ENCODE measurements at places on chromosomes 2 and 18.

GRCh38 chr2:170022692-170023091 lies 155.3 kb upstream of the MYO3B start:
- no peak for DNase-seq

DNA sequence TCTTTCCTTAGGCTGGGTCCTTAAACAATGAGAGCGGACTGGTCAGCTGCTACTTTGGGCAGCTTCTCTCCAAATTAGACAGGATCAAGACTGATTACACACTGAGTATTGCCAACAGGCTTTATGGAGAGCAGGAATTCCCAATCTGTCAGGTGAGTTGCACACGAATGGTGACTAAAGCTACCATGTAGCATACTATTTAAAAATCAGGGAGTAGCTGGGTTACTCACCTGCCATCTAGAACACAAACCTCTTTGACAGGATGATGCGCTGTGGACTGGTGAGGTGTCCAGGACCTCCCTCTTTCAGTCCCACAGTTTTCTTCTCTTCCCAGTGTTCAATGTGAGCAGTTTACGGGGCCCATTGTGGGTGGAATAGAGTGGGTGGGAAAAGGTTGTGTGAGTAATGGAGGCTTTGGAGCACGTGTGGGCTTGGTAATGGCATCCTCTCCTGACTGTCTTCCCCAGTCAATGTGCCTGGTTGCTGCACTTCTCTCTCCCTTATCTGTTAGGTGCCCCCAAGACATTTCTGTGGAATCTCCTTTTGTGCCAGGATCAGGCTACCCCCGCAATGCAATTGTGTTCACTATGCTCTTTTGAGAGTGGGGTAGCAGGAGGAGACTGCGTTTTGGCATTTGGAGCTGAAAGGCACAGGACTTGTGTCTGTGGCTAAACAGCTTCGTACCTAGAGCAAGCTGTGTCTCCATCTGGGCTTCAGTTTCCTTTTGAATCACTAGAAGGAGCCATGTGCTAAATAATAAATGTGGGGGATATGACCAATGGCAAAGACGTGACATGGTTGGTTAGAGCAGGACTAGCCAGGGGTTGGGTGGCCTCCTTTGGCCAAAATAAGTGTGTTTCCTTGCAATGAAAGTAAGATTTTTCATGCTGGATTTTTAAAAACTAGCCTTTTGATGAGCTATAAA lies 17.7 kb downstream of the SERPINB12 start:
- DNase-seq = no peak

- no peak for DNase-seq
Observed at GRCh38 chr2:41460661-41461060, 587.2 kb upstream of the PKDCC start.

- no peak for DNase-seq
Observed at GRCh38 chr2:205407984-205408383, 274.3 kb upstream of the NRP2 start.

- no peak for DNase-seq
Observed at GRCh38 chr18:10530002-10530401, 4.2 kb downstream of the NAPG start.

- DNase-seq = no peak
Observed at GRCh38 chr2:7281231-7282201, 364.3 kb downstream of the RNF144A start.

- DNase-seq = no peak
Observed at GRCh38 chr18:3973191-3973850, 481.8 kb downstream of the DLGAP1 start.

DNA sequence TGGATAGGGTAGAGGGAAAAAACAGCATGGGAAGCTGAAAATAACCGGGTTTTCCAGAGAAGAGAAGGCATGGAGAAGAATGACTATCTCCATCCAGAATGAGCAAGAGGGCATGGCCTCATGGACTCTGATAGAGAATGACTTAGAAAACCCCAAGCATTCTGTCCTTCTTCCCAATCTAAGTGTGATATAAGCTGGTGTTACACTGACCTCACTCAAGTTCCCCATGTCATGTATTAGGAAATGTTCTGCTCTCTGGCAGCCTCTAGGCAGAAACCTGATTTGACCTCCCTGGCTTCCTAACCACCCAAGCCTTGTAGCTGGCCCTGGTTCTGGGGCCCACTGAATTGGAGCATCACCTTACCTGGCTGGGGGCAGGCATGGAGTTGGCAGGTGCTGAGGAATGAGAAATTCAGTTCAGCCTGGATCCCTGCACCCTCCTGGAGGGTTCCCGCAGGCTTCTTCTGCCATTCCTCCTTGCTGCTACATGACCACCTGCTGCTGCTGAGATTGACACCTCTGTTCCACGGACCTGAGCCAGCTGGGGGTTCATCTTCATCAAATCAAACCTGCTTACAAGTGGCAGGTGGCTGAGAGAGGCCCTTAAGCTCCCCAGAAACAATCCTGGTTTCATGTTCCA lies 5.2 kb upstream of the SIGLEC15 start:
- no peak for DNase-seq

DNA sequence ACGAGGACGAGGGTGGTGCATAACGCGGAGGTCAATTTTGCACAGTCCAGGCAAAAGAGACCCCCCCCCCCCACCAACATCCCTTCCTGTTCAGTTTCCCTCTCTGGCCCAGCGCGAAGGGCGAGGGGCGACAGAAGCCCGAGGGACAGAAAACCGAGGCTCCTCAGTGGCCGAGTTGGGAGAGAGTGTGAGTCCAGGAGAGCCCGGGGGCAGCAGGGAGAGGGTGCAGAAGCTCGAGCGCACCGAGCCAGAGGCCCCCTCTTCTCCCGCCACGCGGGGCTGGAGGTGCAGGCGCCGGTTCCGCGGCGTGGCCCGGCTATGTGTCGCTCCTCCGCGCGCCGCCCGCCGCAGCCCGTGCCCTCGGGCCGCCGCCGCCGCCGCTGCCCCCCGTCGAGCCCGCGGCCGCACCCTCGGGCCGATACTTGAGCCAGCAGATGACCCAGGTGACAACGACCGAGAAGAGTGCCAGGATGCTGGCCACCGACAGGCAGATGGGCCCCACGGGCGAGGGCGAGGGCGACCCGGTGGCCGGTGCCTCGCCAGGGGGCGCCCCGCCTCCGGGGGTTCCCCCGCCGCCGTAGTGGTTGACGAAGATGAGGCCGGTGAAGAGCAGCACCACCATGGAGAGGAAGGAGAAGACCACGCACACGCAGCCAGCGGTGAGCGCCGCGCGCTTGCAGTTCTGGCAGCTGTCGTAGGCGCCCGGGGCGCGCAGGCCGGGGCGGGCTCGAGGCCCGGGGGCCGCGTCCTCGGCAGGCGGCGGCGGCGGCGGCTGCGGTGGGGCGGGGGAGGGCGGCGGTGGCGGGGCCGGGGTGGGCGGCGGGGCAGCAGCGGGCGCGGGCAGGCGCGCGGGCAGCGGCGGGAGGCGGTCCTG lies 20.2 kb upstream of the PAX3 start:
- DNase-seq = no peak

GRCh38 chr2:19312949-19313348 lies 45.5 kb downstream of the OSR1 start:
- no peak for DNase-seq

DNA sequence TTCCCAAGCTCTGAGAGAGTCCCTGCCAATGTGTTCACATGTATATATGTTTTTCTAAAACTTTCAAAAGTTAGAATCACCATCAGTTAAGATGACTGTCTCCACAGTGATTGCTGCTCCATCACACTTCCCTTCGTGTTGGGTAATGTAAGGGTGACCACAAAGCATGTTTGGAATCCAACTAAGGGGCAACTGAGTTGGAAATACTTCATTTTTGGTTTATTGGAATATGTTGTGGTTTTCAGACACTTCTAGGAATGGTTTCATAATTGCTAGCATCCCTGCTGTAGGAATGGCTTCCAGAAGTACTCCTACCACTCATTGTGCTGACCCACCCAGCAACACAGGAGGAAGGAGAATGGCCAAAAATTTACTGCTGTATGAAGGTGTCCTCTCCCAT lies 212.5 kb upstream of the GULP1 start:
- DNase-seq = no peak

- no peak for DNase-seq
Observed at GRCh38 chr2:24571828-24572442, 80.9 kb downstream of the NCOA1 start.

- DNase-seq = no peak
Observed at GRCh38 chr2:172429301-172429968, 2.0 kb downstream of the ITGA6 start.

DNA sequence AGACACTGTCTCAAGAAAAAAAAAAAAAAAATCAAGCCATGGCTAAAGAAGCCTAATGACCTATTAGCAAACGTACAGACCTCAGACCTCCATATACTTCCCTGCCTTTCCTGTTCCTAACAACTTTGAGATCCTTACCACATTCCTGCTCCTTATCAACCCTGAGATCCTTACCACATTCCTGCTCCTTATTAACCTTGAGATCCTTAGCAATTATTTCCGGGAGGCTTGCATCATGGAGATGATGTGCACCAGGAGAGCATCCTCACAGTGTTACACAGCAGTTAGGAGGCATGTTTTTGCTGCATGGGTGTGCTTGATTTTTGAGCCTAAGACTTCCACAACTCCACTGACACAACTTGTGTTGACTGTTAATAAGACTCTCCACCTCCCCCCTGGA lies 54.6 kb upstream of the RASGRP3 start:
- DNase-seq = no peak

DNA sequence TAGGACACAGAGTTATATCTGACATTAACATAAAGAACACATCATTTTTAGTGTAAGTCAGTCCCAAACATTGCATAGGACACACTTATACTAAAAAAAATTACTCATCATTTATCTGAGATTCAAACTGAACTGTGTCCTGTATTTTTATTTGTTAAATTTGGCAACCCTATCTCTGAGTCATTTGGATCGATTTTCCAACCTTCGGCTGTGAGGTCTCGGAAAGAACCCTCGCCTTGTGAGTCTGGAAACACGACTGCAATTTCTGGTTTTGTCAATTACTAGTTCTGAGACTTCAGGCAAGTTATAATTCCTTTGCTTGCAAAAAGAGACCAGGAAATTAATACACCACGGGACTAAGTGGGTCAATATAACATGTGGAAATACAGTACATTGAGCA lies 14.0 kb downstream of the ATP8B1 start:
- no peak for DNase-seq

GRCh38 chr2:50395605-50396297 lies 636.2 kb downstream of the NRXN1 start:
- DNase-seq = no peak

GRCh38 chr2:39602616-39603015 lies 63.1 kb upstream of the TMEM178A start:
- no peak for DNase-seq

DNA sequence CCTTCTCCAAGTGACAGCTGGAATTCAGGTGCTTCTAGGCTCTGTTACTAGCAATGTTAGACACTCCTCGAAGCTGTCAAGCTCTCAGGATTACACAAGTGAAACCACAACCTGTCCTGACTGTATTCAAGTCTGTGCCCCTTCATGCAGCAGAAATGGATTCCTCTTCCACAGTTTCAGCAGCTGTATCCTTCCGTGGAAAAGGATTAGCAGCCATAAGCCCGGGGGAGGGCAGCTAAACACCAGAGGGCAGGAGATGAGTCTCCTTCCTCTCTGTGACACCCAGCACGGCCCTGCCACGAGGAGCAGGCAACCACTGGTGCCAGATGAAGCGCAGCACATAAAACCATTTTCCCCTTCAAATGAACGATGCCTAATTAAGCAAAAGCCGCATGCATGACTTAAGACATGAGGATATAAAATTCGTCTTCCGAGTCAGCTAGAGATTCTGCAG lies 1.2 kb downstream of the ST3GAL5 start:
- peak; percentile 52 for DNase-seq

DNA sequence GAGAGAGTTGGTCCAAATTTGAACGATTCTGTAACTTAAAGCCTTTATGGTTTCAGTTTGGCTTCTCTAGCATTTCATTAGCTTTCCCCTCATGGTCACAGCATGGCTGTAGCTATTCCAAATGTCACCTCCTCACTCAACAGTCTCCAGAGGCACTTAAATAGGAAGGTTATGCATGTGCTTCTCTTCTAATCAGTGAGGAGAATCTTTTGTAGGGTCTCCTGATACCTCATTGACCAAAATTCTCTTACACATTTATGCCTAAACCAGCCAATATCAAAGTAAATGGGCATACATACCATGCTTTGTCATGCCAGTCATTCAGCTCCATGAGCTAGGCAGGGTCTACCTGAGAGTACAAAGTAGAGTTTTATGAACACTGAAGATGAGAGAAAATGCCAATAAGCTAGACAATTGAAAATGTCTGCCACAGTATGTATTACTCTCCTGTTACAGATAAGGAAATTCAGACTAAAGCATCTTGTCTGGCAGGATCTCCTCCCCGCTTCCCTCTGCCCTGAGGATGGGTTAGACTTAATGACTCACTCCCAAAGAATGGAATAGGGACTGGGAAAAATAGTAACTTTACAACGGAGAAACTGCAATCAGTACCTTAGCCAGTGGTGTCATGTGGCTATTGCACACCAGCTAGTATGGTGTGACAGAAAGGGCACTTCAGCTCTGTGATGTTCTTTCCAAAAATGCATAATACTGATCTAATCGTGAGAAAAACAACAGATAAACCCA lies 15.4 kb downstream of the DSG2 start:
- DNase-seq = no peak

DNA sequence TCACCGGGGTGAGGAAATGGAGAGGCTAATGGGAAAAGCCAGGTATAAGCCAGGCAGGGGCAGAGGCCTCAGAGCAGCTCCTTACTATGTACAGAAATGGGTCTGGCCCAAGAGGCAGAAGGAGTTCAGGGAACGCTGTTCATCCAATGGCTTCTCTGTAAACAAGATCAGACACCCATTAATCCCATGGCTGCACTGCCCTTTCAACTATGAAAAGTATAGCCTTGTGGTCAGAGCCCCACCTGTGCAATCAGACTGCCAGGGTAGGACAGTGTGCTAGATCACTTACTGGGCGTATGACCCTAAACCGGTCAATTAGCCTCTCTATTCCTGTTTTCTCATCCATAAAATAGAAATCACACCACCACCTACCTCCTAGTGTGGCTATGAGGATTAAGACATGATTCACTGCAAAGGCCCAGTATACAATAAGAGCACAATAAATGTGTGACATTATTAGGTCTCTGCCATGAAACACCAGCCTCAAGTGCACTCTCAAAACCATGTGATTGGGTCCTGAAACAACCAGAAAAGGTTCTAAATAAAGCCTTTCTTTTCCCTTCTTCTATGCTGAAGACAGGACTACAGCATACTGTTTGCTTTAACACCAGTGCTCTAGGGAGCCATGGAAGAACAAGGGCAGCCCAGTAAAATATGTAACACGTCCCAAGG lies 4.4 kb downstream of the ANKRD44 start:
- no peak for DNase-seq
